ENCODE measurements at places on chromosomes 12 and 14.

- no peak for DNase-seq
These were observed 90.7 kb downstream of the ESR2 start for GRCh38 chr14:64203366-64204006.

DNA sequence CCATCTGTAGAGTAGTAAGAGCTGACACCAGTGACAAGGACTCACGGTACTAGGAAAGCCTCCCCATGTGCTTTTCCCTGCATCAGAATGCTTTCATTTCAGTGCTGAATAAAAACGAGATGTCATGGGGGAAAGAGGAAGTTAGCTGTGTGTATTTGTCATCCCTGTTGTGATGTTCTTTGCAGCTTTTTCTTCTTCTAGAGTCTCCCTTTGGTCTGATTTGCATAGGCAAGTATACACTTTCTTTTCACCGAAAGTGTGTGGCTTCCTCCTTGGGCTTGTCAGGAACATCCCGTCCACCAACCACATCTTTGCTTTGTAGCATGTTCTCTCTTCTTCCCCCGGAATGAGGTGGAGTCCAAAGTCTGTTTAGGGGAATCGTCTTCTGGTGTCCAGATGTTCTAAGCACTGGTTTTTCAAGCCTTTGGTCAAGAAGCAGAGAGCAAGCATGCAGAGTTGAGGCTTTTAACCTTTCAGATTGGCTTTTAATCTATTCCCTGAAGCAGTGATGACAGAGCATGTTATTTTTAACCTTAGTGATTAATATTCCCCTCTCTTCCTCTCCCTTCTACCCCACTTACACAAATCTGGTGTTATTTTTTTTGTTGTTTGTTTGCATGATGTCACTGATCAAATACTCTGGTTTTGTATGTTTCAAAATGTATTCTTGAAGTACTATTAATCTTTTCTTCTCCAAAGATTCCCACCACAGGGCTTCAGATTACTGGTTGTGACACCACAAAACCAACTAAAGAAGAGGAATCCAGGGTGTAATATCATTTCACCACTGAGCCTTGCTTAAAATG lies 163.4 kb downstream of the SAMD4A start:
- no peak for DNase-seq

DNA sequence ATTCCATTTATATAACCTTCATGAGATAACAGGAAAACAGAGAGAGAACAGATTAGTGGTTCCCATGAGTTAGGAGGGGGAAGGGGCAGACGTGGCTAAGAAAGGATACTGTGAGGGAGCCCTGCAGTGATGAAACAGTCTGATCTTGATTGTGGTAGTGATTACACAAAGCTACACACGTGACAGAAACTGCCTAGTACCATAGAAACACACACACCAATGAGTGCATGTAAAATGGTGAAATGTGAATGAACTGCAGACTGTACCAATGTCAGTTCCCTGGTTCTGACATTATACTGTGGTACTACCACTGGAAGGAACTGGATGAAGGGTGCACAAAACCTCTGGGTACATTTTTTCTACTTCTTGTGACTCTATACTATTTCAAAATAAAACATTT lies 36.9 kb downstream of the NRDE2 start:
- no peak for DNase-seq

GRCh38 chr14:51593397-51593796 lies 58.3 kb upstream of the FRMD6 start:
- DNase-seq: no peak

DNA sequence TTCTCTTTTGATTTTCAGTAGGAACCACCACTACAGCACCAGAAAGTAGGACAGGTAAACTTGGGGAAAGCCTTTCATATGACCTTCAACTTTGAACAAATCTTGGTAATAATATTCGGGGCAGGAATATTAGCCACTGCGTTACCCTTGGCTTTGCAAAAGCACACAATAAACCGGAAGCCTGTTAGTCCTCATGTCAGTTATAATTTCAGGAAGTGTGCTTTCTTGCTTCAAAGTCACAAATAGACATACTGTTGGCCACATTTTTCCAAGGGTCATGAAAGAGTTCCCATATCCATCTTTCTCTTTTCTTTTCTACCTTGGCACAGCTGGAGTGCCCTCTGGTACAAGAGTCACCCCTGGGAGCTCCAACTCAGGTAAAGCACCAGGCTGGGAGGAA lies 167.2 kb upstream of the CNTN1 start:
- DNase-seq: no peak

All from NCI-H1105 (cell line).